ENCODE measurements at places on chromosomes 4 and X. TPM values are rescaled to one million over a fixed set of nuclear protein-coding genes. Genes with fewer than 3 reads are reported as not detected.
A peak's percentile ranks its signal among the peaks of the same experiment; 100 is the strongest.

Gene SHROOM2
- 1.1 TPM for polyA plus RNA-seq

Gene COL4A6
- polyA plus RNA-seq = 0.09 TPM

Gene MAGED4B
- polyA plus RNA-seq = 44.9 TPM

Gene MAGEC3
- 0.06 TPM for polyA plus RNA-seq

Gene HOPX
- not detected for polyA plus RNA-seq

- no peak for DNase-seq
Measured at GRCh38 chr4:8152090-8152864, 6.3 kb downstream of the ABLIM2 start.

DNA sequence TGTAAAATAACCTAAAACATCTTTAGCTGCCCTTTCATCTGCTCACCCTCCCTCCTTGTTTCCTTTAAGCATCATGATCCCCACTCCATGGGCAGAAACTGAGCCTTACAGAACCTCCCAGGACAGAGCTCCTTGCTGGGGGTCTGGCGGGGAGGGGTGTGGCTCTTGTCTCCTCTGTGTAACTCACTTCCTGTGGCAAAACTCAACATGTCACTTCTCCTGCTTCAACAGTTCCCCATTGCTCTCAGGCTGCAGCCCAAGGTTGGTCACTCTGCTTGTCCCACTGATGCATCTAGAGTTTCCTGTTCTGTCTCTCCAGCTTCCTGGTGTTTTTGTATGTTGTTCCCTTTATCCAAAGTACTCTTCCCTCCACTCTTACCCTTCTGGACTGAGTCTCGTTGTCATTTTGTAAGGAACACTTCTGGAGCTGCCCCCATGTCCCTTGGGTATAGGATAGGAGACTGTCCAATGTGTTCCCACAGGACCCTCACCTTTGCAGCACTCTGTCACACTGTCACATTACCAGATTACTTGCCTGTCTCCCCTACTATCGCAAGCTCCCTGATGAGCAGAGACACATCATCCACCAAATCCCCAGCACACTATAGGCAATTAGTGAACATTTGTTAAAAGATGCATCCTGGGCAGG lies 19.6 kb downstream of the TMEM31 start:
- no peak for DNase-seq

GRCh38 chrX:23003116-23003515 lies 3.4 kb downstream of the DDX53 start:
- peak; percentile 9 for DNase-seq

- no peak for DNase-seq
Measured at GRCh38 chrX:29478336-29479069, 736.9 kb upstream of the MAGEB2 start.

DNA sequence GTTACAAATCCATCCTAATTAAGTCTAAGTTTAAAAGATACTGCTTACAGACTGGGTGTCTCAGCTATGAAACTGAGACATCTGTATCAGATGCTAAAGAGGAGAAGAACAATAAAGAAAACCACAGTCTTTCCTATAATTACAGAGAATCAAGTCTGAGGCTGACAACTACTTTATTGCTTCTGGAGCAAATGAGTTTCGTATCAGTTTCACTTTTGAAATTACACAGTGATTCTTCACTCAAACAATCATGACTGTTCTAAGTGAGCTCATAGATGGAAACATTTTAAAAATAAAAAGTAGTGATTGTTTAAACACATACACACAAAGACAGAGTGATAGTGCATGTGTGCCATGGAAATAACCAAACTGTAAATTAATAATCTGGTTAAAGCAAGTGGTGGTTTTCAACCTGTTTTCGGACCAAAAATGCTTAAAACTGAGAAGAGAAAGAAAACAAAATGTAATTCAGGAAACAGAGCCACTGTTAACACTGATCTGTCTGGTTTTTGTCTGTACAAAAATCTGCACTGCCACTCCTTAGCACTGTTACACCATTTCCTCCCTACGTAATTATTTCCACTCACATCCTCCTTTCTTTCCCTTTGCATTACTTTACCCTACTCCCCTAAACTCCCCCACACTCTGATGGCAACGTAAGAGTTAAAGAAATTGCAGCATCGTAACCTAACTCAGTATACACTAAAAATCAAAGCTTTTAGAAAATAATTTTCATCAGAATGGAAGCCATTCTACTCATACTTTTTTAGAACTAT lies 12.5 kb downstream of the RFC1 start:
- peak; percentile 11 for DNase-seq

GRCh38 chrX:151724563-151725337 lies 8.9 kb downstream of the FATE1 start:
- DNase-seq = no peak

GRCh38 chr4:160864253-160864652 lies 1299.5 kb downstream of the FSTL5 start:
- no peak for DNase-seq

GRCh38 chr4:169164669-169165415 lies 105.9 kb downstream of the SH3RF1 start:
- DNase-seq = peak; percentile 69

DNA sequence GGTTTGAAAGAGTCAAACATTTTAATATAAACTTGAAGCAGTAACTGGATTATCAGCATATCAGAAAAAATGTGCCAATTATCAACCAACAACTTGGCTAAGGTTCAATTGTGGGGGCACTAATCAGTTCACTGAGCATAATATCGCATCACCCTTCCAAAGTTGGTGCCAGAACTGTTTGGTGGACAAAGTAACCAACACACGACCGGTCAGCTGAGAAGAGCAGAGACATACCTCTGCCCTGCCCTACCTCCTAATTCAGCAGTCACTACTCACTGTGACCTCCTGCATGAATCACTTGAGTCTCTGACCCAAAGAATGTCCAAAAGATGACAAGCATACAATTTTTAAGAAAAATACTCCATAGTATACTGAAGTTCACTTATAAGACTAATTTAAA lies 53.2 kb downstream of the TSPAN5 start:
- no peak for DNase-seq

- no peak for DNase-seq
Measured at GRCh38 chr4:8777320-8778196, 94.1 kb downstream of the HMX1 start.

Measured in BJ (cell line).